ENCODE measurements at places on chromosomes 7 and 10. TPM values are rescaled to one million over a fixed set of nuclear protein-coding genes. Genes with fewer than 3 reads are reported as not detected.

Gene TAS2R5
- total RNA-seq = 0.40 TPM

Gene VOPP1
- 90.9 TPM for total RNA-seq

Gene CCDC172
- not detected for total RNA-seq

Gene PRR15
- 1.3 TPM for total RNA-seq

Gene VWDE
- 0.31 TPM for total RNA-seq

Gene RTKN2
- total RNA-seq = 1.4 TPM

Gene MGMT
- total RNA-seq = 7.2 TPM

Gene CAV1
- 453 TPM for total RNA-seq

Gene TAS2R60
- total RNA-seq = not detected

Gene SFTPD
- total RNA-seq = 0.48 TPM

Gene BAIAP2L1
- total RNA-seq = 56.0 TPM

Gene LIPJ
- not detected for total RNA-seq

Gene NANOS1
- 2.2 TPM for total RNA-seq

Gene TCERG1L
- total RNA-seq = not detected

Gene LHFPL3
- total RNA-seq = not detected

Gene CRYGN
- not detected for total RNA-seq

Gene CUZD1
- 1.4 TPM for total RNA-seq

Gene MUC3A
- total RNA-seq = 12.7 TPM

Gene CLEC5A
- total RNA-seq = not detected

Gene EZH2
- 22.8 TPM for total RNA-seq

Gene TMEM273
- total RNA-seq = not detected

Gene AS3MT
- 3.3 TPM for total RNA-seq

Gene CACNA2D1
- 8.3 TPM for total RNA-seq

Data from A549 treated with CpdA at 1 μM for 4 hours (cell line).